ENCODE measurements at places on chromosomes 2 and 18. TPM values are rescaled to one million over a fixed set of nuclear protein-coding genes. Genes with fewer than 3 reads are reported as not detected.
A peak's percentile ranks its signal among the peaks of the same experiment; 100 is the strongest.

GRCh38 chr2:68774569-68775271 is 40.1 kb downstream of the ARHGAP25 start:
- H3K27me3 ChIP-seq, result no peaks in the 10 kb centered on the region
- no peaks in the 10 kb centered on the region for H3K36me3 ChIP-seq
- H3K27ac ChIP-seq, result peak overlapping the region; percentile 91
- peak overlapping the region; percentile 67 for H3K4me3 ChIP-seq
- DNase-seq, result peak; percentile 70
- peaks cover 61% of the 10 kb centered on the region for H3K4me1 ChIP-seq

GRCh38 chr2:98346311-98347236 is at the start of gene CNGA3:
Gene CNGA3 (plus strand): TSS chr2:98346456. CDS start chr2:98369976, 23,520 bp downstream.
- peak; percentile 18 for DNase-seq
- peak within 1 kb of the TSS; percentile 47 for H3K4me3 ChIP-seq

- H3K36me3 ChIP-seq, result no peaks in the 10 kb centered on the region
- no peaks in the 10 kb centered on the region for H3K4me1 ChIP-seq
- no peaks in the 10 kb centered on the region for H3K27me3 ChIP-seq
- H3K4me3 ChIP-seq, result no peak overlapping the region
- no peak overlapping the region for H3K27ac ChIP-seq
Measured at GRCh38 chr18:51721996-51722395, 524.5 kb upstream of the MEX3C start.

DNA sequence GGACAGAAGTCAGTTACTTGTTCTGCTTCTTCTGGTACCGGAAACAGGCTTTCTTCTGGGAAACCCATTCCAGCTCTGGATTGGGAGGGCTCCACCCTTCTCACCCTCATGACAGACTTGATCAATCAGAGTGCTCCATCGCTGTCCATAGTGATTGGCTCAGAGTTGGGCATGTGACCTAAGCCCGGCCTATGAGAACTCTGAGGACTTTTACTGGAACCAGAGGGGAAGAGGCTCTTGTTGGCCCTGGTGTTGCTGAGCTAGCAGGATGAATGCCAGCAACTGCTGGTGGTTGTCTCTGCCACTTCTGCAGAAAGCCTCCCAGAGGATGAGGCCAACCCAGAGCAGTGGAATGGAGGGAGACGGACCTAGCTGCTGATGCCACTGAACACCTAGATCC is 33.3 kb downstream of the TMEM37 start:
- H3K27me3 ChIP-seq, result no peaks in the 10 kb centered on the region
- H3K4me3 ChIP-seq, result no peak overlapping the region
- DNase-seq, result no peak
- H3K36me3 ChIP-seq, result no peaks in the 10 kb centered on the region
- peaks cover 14% of the 10 kb centered on the region for H3K4me1 ChIP-seq

GRCh38 chr2:16302431-16303272 is 362.3 kb downstream of the MYCN start:
- H3K4me1 ChIP-seq, result no peaks in the 10 kb centered on the region
- H3K36me3 ChIP-seq, result no peaks in the 10 kb centered on the region
- H3K4me3 ChIP-seq, result peak overlapping the region; percentile 39
- DNase-seq, result no peak

- no peaks in the 10 kb centered on the region for H3K4me1 ChIP-seq
- H3K4me3 ChIP-seq, result no peak overlapping the region
- DNase-seq, result no peak
- H3K36me3 ChIP-seq, result no peaks in the 10 kb centered on the region
Measured at GRCh38 chr2:155980941-155981560, 351.5 kb downstream of the NR4A2 start.

GRCh38 chr2:42638080-42638784 is 69.8 kb downstream of the MTA3 start:
- no peak overlapping the region for H3K4me3 ChIP-seq
- H3K36me3 ChIP-seq, result no peaks in the 10 kb centered on the region
- no peak overlapping the region for H3K27ac ChIP-seq
- peaks cover 10% of the 10 kb centered on the region for H3K4me1 ChIP-seq
- no peaks in the 10 kb centered on the region for H3K27me3 ChIP-seq

DNA sequence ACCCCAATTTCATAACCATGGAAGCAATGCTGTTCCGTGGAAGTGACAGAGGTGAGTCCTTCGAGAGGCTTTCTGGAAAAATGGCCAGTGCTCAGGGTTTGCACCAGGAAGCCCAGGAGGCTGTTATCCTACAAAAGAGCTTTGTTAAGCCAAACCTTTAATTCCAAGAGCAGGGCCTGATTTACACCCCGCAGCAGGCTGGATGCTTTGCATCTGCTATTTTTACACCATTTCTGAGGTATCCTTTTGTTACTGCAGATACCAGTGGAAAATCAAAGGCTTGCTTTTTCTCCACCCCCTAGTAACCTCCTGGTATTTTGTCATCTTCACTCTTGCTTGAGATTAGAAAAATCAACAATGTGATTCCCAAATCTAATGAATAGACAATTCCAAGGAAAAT is 380.6 kb downstream of the SOX11 start:
- DNase-seq, result no peak
- H3K27me3 ChIP-seq, result peaks cover 8% of the 10 kb centered on the region
- no peak overlapping the region for H3K4me3 ChIP-seq
- H3K27ac ChIP-seq, result no peak overlapping the region
- H3K4me1 ChIP-seq, result no peaks in the 10 kb centered on the region

DNA sequence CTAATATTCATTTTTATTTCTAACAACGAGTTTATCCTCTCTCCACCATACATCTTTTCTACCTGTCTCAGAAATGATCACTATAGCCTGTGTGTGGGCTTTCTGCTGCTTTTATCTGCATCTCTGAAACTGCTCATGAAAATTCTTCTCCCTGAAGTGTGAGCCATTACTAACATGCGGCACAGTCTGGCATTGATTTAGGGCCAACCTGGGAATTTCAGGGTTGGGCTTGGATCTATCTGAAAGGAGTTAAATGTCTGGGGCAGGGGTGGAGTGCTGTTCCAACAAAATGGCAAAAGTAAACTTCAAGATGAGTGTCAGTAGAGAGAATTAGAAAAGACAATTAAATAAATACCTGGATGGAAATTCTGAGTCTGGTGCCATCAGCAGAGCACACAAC is 198.2 kb upstream of the OSR1 start:
- no peaks in the 10 kb centered on the region for H3K36me3 ChIP-seq
- no peak for DNase-seq
- H3K27ac ChIP-seq, result no peak overlapping the region
- H3K27me3 ChIP-seq, result peaks cover 4% of the 10 kb centered on the region
- H3K4me3 ChIP-seq, result no peak overlapping the region
- no peaks in the 10 kb centered on the region for H3K4me1 ChIP-seq

DNA sequence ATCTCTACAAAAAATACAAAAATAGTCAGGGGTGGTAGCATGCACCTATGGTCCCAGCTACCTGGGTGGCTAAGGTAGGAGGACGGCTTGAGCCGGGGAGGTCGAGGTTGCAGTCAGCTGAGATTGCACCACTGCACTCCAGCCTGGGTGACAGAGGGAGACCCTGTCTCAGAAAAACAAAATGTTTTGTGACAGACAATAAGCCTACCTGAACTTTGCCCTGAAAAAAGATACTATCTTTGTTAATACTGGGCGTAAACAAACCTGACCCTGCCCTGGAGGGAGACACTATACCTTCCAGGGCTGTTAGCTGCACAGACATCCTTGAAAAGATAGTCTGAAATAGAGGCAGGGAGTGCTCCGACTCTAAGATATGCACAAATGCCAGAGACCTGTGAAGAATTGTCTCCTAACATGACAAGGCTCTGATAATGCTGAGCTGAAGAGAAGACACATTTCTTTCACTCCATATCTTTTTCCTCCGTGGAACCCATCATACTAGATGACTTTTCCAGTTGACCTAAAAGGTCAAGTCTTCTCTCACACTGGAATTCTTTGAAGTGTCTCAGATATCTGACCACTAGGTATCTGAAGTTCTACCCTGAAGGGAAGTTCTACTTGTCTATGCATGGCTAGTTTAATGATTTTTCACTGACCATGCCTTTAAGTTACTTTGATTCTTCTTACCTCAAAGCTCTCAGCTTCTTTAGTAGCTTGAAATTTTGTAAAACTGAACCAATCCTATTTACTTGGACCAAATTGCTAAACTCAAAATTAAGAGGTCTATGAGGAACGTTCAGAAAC is 20.9 kb upstream of the HK2 start:
- H3K27ac ChIP-seq, result no peak overlapping the region
- peaks cover 21% of the 10 kb centered on the region for H3K27me3 ChIP-seq
- H3K4me1 ChIP-seq, result no peaks in the 10 kb centered on the region
- no peaks in the 10 kb centered on the region for H3K36me3 ChIP-seq
- DNase-seq, result no peak

DNA sequence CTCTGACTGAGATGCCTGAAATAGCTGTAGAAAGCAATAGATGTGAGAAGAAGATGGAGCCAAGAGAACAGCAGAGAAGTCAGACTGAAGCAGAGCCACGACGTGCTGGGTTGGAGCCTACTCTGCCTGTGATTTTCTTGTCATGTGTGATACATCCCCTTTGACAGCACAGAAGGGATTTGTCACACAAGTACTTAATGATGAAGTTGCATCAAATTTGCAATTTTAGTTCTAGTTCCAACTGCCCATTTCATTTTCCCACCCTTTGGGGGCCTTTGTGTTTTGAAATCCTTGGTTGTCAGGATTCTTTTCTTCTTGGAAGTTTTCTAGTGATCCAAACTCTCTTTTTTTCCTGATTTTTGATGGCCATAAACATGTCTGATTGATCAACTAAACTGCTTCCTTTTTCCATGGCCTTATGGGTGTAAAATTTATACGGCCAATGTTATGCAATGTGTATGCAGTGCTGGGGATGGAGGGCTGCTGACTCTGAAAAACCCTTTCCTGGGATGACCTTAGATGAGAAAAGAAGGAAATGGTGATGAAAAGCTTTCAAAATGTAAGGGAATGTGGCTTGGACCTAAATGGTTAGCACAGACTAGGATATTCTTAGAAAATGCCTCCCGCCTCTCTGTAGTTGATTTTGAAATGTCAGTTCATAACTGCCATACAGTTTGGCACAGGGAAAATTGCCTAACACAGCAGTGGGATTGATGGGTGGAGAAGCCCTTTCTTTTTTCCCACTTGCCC is 9.6 kb upstream of the B3GNT2 start:
- peak overlapping the region; percentile 57 for H3K27ac ChIP-seq
- no peaks in the 10 kb centered on the region for H3K36me3 ChIP-seq
- no peak for DNase-seq
- H3K27me3 ChIP-seq, result no peaks in the 10 kb centered on the region
- H3K4me1 ChIP-seq, result peaks cover 52% of the 10 kb centered on the region

- no peak overlapping the region for H3K4me3 ChIP-seq
- H3K36me3 ChIP-seq, result peaks cover 4% of the 10 kb centered on the region
- peaks cover 38% of the 10 kb centered on the region for H3K4me1 ChIP-seq
Measured at GRCh38 chr2:233209533-233210171, 41.8 kb upstream of the ATG16L1 start.

GRCh38 chr2:240018071-240018750 is 6.9 kb downstream of the NDUFA10 start:
- peaks cover 80% of the 10 kb centered on the region for H3K36me3 ChIP-seq
- H3K4me3 ChIP-seq, result no peak overlapping the region
- H3K27ac ChIP-seq, result no peak overlapping the region
- peaks cover 18% of the 10 kb centered on the region for H3K4me1 ChIP-seq
- no peak for DNase-seq
- no peaks in the 10 kb centered on the region for H3K27me3 ChIP-seq

- no peak for DNase-seq
- H3K36me3 ChIP-seq, result no peaks in the 10 kb centered on the region
- H3K27me3 ChIP-seq, result no peaks in the 10 kb centered on the region
Measured at GRCh38 chr2:159521272-159521671, 95.1 kb downstream of the BAZ2B start.

- H3K27me3 ChIP-seq, result no peaks in the 10 kb centered on the region
- no peak for DNase-seq
- H3K4me3 ChIP-seq, result no peak overlapping the region
- no peaks in the 10 kb centered on the region for H3K36me3 ChIP-seq
- H3K27ac ChIP-seq, result no peak overlapping the region
- peaks cover 31% of the 10 kb centered on the region for H3K4me1 ChIP-seq
Measured at GRCh38 chr2:85564144-85564563, 2.9 kb upstream of the GGCX start.

- no peaks in the 10 kb centered on the region for H3K27me3 ChIP-seq
- DNase-seq, result no peak
- no peak overlapping the region for H3K27ac ChIP-seq
- no peak overlapping the region for H3K4me3 ChIP-seq
- H3K36me3 ChIP-seq, result no peaks in the 10 kb centered on the region
Measured at GRCh38 chr2:39629646-39630045, 36.1 kb upstream of the TMEM178A start.

DNA sequence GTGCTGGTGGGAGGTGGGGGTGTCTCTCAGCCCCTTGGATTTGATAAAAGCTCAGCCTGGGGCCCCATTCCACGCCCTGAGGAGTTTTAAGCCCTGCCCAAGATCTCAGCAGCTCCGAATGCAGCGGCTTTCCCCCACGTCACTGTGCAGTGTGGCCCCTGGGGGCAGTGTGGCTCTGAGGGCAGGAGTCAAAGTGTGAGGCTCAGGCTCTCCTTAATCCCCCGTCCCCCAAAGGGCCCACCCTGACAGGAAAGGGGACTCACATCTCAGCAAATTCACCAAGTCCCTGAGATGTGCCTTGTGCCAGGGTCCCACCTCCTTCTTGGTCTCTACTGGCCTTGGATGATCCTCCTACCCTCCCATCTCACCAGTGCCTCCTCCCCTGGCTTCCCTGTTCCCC is 25.2 kb downstream of the NPPC start:
- H3K4me3 ChIP-seq, result no peak overlapping the region
- H3K4me1 ChIP-seq, result no peaks in the 10 kb centered on the region
- H3K27ac ChIP-seq, result no peak overlapping the region

- no peak overlapping the region for H3K27ac ChIP-seq
- H3K4me1 ChIP-seq, result no peaks in the 10 kb centered on the region
- H3K4me3 ChIP-seq, result no peak overlapping the region
- H3K36me3 ChIP-seq, result no peaks in the 10 kb centered on the region
- no peak for DNase-seq
Measured at GRCh38 chr2:221034973-221035372, 537.1 kb downstream of the EPHA4 start.

DNA sequence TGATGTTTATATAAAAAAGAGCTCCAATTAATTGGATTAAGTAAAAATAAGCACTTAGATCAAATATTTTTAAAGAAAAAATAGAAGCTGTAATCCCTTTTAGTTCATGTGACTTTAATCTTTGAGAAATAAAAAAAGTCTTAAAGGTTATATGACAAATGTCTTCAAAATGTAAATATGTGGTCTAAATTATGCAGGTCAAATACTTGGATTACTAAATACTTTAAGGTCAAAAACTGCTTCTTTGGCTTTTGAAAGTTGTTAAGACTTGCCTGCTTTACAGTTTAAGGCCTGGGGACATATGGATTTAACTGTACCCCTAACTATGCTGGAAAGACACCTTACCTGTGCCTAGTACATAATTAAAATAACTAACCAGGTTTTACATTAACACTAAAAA is 15.5 kb upstream of the PDK1 start:
- H3K27me3 ChIP-seq, result no peaks in the 10 kb centered on the region
- no peaks in the 10 kb centered on the region for H3K36me3 ChIP-seq
- H3K4me1 ChIP-seq, result no peaks in the 10 kb centered on the region
- H3K4me3 ChIP-seq, result no peak overlapping the region
- DNase-seq, result no peak

Gene LPIN1
- 43.0 TPM for total RNA-seq

Gene PARD3B
- 9.1 TPM for total RNA-seq

Gene SALL3
- total RNA-seq, result 0.36 TPM

Gene EFR3B
- 8.7 TPM for total RNA-seq

Gene NEB
- 30.5 TPM for total RNA-seq

Gene HOXD8
- total RNA-seq, result 0.14 TPM

Gene MRPL30
- total RNA-seq, result 34.8 TPM

Gene TEKT4
- not detected for total RNA-seq

Gene TUBA4B
- not detected for total RNA-seq

Gene MRO
- total RNA-seq, result 3.8 TPM

Gene BMP10
- 0.19 TPM for total RNA-seq

Gene RPL31
- 803 TPM for total RNA-seq

Gene GATA6
- total RNA-seq, result 60.9 TPM

Gene FSHR
- not detected for total RNA-seq

Gene LRRC30
- not detected for total RNA-seq

Measured in left ventricle myocardium inferior (tissue), 1 donor.